ENCODE measurements at places on chromosomes 5 and 9.

DNA sequence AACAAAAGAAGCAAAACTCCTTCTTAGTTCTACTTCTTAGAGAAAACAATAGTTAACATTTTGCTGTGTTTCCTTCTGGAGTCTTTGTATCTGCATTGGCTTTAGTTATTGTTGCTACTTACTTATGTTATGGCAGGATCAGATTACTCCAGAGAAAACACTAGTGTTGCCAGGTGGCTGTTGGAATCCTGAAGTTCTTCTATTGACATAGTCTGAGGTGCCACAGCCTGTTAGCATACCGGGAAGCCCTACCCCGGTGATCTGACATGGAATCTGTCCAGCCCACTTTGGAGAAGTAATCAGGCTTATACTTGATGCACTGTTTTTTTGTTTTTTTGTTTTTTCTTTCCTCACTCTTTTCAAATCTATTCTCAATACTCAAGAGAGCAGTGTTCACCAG is 68.5 kb upstream of the CEP78 start:
- DNase-seq = no peak

DNA sequence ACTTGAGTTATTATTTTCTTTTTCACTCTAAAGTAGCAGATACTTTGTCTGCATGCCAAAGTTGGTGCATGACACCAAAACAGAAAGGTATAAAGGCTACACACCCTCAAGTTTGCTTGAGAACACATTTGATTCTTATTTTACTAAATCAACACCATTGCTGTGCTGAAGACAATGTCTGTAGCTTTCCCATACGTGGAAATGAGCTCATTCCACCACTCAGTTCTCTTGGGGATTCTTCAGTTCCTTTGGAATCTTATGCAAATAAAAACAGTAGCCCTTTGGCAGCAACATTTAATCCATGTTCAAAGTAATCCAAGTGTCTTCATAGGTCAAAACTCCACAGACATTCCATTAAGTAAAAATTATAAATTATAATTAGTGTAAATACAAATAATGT is 264.9 kb downstream of the TLE1 start:
- no peak for DNase-seq

GRCh38 chr9:7117676-7118561 is 360.1 kb downstream of the KDM4C start:
- DNase-seq = no peak

- DNase-seq = no peak
Observed at GRCh38 chr5:62938927-62939326, 360.3 kb downstream of the LRRC70 start.

DNA sequence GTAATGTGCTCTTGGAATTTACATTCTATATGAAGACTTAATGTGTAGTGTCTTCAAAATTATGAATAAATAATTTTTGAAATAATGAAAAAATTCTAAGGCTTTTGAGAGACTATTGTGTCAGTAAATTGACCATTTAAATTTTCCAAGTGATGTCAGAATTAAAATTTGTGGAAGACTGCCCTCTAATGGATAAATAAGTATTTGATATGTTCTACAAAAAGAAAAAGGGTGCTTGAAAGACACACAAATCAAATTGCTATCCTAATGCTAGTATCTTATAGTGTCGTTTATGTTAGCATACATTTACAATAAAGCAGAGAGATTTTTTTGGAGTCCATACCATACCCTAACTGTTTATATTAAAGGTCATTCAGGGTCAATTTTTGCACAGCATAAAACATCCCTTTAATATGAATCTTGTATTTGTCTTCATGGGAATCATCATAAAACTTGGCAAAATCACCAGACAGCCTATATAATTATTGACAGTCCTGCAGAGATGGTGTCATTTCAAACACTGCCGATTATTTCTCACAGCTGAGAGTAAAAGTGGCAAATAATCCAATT is 120.8 kb upstream of the SLC27A6 start:
- no peak for DNase-seq

DNA sequence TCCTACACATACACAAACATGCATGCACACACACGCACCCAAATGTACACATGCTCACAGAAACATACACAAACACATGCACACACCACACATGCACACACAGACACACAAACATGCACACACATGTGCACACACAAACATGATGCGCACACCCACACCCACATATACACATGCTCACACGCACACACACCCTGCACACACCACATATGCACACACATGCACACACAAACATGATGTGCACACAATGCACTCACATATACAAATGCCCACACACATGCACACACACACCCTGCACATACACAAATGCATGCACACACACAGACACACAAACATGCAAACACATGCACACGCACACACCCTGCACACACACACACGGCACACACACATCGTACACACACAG is 7.3 kb upstream of the IER5L start:
- no peak for DNase-seq

- DNase-seq = no peak
Observed at GRCh38 chr5:145243016-145243415, 592.1 kb downstream of the PRELID2 start.

DNA sequence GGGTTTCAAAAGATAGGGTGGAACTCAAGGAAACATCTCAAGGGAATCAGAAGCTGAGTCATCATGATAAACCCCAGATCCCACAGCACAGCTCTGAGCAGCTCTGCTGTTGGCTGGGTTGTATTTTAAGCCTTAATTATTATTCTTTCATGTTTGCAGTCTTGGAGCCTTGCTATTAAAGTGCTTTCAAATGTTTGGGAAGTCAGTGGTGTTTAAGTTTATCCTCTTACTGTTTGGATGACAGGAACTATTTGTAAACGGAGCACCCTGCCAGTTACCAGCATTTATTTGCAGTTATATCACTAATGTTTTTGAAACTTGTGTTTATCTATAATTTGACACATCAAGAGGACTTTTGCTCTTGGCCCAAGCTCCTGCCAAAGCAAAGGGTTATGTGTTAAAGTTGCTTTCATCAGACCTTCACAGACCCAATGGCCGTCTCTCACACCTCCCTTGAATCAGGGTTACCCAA is 141.1 kb upstream of the SPDL1 start:
- DNase-seq = no peak

- no peak for DNase-seq
Observed at GRCh38 chr5:143806579-143806978, 5.4 kb upstream of the HMHB1 start.

DNA sequence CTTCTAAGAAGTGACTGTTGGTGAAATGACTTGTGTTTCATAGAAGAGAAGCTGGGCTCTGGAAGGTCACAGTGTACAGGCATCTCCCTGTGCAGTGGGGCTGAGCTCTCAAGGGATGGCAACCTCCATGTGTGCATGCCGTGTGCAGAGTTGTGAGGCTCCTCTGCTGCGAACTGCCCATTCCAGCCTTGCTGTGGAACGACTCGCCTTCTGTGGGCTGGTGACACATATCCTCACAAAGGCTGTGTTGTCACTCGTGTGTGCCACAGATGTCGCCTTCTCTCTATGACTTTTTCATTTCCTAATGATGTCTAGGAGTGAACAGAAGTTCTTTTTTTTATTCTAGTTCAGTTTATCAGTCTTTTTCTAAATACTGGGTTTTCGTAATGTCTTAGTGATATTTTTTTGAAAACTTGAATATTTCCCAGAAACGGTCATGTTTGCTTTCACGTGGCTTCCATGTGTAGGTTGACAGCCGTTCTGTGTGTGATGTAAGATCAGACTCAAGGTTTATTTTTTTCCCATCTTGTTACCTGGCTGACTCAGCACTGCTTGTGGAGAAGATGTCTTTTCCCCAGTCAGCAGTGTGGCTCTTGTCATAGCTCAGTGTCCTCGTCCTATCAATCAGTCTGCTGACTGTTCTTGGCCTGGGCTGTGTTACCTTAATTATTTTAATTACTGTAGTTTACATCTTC is 57.3 kb upstream of the CACNA1B start:
- DNase-seq = no peak

- DNase-seq = no peak
Observed at GRCh38 chr5:153744751-153745150, 254.3 kb downstream of the GRIA1 start.

DNA sequence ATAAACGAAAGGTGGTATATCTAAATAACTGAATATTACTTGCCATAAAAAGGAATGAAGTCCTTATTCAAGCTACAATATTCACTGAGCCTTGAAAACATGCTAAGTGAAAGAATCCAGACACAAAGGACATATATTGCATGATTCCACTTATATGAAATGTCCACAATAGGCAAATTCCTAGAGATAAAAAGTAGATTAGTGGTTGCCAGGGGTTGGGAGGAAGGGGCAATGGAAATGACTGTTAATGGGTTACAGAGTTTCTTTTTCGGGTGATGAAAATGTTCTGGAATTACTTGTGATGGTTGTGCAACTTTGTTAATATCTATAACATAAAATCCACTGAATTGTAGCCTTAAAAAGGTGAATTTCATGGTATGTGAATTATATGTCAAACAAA is 227.1 kb upstream of the TRIM32 start:
- DNase-seq = no peak

DNA sequence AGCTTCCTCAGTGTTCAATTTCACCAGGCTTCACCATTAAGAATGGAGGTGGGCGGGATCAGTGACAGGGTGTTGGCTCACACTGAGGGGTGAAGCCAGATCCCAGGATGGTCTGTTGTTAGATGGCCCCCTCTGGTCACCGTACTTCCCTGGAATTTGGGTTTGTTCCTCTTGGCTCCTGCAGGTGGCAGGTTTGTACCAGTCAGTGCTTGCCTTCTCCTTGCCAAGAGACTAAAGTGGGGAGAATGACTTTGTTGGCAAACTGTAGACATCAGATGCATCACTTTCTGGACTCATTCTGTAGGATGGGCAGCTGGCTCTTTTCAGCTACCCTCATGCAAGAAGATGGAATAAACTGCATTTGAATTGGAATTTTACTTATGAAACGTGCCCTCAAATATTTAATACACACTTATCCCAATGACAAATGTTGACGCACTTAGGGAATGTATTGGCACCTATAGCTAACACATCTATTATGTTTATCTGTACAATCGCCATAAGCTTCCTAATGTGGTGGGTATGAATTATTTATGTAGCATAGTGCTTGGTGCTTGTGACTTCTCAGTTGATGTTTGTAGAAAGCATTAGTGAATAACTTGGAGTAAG is 31.4 kb upstream of the ANKRD55 start:
- DNase-seq = no peak

GRCh38 chr5:76385540-76385939 is 17.5 kb upstream of the IQGAP2 start:
- DNase-seq = no peak

GRCh38 chr5:151087486-151087885 is 6.7 kb upstream of the TNIP1 start:
- no peak for DNase-seq

DNA sequence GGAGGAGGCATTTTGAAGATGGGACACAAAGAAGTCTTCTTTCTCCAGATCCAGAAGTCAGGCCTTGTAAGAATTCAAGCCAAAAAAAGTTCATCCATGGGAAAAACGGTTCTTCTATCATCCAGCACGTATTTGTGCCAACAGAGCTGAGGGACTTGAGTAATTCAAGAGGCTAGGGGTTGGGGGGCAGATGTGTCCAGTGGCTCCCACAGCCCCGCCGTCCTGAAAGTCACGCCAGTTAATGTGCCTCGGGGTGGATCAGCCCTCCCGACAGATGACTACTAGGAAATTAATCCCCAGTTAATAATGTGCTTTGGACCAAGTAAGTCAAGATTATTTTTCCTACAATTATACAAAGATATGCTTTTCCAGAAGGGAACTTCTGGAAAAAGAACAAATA is 23.4 kb downstream of the NREP start:
- DNase-seq = no peak

- no peak for DNase-seq
Observed at GRCh38 chr9:35859990-35860339, 10.2 kb downstream of the OR13J1 start.
